CD4-positive, alpha-beta T cell treated with Interleukin-15 for 4 hours (primary cell): ENCODE measurements at places on chromosomes 7 and 10.

GRCh38 chr10:92103376-92104090 lies 180.0 kb downstream of the BTAF1 start:
- DNase-seq: no peak

GRCh38 chr7:90674625-90675024 lies 78.5 kb downstream of the CDK14 start:
- DNase-seq: no peak

DNA sequence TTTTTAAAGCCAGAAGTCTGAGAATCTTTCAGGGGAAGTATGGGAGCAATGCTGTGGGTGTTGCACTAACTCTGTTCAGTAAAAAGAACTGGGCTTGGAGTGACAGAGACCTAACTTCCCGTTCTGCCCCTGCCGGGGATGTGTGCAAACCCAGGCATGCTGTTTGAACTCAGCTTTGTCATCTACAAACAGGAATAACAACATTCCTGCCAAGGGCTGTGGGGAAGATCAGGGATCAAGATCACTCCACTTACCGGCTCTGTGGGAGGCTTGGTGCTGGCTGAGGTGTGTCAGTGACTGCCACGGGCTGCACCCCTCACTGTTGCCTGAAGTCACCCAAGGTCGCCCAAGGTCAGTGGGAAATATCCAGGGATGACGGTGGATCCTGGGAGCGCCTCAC lies 23.1 kb upstream of the DRGX start:
- DNase-seq: no peak

DNA sequence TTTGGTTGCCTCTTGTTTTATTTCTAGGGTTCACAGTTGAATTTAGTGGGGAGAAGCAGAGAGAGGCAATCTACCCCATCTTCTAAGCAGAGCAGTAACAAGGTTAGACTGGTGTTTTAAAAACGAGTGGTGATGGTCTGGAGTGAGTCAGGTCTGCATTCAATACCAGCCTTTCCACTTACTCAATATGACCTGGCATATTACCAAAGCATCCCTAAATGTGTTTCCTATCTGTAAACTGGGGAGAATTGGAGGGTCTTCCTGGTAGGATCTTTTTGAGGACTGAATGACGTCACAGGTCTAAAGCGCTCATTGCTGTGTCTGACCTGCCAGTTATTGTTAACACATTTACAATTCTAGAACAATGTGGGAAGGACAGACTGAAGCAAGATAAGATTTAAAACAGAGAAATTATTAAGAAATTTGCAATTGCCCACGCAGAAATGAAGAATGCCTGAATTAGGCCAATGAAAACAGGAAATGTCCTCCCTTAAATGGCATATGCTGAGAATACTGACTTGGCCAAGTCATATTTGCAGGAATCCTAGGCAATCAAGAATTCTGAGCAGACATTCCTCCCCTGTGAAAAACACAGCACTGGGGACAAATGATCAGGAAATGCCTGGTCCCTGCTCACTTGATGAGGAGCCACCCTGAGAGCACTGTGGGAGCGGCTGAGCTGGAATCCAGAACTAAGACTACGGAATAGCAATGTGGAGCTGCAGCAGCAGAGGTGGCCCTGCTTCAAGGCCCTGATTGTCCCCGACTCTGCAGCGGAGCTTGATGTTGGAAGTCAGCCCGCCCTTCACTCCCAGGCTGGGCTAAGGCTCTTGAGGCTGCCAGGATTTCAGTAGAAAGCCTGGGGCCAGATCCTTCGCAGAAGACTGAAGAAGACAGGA lies 184.5 kb upstream of the CXCL12 start:
- no peak for DNase-seq

- no peak for DNase-seq
Observed at GRCh38 chr10:60480865-60481563, 91.3 kb upstream of the ANK3 start.

DNA sequence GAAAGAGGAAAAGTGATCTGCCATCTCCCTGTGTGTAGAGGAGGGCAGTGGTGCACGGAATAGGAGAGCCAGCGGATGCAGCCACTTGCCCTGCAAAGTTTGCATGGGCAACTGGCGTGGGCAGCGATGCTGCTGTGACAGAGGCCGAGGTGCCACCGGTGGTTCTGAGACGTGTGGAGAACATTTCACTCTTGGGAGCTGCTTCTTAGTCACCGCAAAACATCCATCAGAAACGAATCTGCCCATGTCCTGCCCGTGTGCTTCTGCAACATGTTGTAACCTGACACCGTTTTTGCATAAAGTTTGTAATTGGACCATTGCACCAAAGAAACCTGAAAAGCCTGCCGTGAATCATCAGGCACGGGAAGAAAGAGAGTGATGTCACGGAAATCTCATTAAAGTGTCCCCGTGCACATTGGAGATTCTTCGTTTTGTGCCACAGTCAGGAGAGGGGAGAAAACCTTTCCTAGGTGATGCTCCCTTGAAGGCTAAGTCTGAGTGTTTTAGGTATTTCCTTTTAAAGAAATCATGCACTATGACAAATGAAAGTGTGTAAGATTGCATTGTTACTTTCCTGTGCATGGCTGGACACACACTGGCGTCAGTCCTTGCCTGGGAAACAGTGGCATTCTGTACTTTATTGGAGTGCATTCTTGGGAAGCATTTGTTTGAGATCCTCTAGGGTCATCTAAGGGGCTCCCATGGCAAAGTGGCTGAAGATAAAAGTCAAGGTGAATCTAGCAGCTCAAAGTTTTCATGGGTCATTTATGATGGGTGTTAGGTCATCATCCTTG lies 302.6 kb downstream of the KLF6 start:
- DNase-seq: no peak

DNA sequence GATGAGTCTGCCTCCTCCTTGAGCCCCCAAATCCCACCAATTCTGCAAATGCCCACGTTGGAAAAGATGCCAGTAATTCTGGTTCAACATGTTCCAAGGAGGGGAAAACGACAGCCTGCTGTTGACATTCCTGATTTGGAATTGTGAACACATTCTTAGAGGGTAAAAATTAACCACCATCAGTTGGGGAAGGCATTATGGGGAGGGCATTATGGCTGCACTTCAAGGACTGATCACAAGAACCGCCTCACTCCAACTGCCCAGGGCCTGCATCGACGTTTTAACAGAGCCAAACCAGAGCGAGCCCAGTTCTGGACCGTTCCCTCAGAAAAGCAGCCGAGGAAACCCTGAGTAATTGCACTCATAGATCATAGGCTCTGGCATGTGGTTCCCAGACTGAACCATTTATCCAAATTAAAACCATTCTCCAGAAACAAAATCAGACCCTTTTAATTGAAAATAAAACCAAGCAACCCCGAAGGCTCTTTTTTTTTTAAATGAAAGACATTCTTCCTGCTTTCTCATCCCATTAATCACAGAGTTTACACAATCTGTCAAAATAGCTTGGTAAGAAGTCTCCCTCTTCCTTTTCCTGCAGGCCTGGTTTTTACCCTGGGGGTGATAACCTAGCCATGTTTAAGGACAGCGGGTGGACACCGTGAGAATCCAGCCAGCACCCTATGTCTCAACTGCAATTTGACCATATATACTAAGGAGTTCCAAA lies 8.0 kb downstream of the TNS3 start:
- no peak for DNase-seq

DNA sequence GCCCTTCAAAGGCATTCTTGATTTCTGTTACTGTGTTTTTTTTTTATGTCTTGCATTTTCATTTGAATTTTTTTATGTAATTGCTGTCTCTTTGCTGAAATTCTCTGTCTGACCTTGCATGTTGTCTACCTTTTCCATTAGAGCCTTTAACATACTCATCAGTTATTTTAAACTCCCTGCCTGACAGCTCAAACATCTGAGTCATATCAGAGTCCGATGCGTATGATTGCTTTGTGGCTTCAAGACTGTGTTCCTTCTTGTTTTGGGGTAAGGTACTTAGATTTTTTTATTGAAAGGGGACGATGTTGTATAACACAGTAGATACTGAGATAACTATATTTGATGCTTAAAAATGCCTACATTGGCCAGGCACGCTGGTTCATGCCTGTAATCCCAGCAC lies 9.7 kb upstream of the TARP start:
- no peak for DNase-seq

DNA sequence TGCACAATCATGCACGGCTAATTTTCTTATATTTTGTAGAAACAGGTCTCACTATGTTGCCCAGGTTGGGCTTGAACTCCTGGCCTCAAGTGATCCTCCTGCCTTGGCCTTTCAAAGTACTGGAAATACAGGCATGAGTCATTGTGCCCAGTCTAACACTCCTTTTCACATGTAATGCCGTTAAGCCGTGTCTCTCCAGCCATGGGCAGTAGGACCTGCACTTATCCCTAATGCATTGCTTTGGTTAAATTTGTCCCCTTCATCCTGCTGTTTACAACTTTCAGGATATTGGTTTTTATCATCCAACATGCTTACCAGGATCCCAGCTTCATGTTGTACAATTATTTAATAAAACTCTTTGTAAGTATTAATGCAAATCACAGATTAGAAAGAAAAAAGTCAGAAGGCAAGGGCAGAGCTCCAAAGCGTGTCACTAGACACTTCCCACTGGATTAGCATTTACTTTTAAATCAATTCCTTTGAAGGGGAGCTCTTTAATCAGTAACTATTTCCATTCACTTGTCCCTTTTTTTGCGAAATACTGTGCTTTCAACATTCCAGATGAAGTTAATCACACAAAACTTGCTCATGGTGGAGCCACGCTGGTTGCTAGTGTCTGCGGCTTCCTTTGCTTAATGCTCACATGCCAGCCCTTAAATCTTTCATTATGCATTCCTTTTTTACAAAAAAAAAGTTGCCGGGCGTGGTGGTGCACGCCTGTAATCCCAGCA lies 256.0 kb upstream of the AUTS2 start:
- DNase-seq: no peak

DNA sequence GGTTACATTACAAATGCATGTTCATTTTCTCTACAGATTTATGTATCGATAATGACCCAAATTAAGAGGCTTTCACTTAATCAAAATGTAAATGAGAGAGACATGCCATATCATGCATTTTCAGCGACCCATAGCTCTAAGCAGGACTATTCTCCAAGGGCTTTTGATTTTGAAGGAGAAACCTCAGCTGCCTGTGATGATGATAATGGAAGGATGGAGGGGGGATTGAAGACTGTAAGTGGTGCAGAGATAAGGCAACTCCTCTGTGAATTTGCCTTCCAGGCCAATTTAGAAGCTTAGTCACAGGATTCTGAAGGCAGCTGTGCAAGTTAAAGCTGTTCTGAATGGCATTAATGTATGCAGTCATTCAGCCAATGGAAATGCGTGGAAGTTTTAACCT lies 8.3 kb downstream of the VSTM2A start:
- no peak for DNase-seq

DNA sequence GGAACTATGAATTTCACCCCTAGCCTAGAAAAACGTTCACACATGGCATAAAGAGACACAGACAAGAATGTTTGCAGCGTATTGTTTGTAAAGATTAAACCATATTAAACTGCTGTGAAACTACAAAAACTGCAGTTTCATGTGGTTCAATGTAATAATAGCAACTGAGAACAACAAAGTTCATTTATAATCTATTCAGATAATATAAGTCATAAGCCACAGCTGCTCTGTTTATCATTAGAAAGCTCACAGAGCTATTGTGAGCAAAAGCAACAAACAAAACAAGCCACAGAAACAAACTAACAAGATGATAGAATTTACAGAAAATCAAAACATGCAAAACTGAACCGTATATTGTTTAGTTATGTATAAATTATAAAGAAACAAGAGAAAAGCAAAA lies 113.5 kb downstream of the AHR start:
- no peak for DNase-seq

DNA sequence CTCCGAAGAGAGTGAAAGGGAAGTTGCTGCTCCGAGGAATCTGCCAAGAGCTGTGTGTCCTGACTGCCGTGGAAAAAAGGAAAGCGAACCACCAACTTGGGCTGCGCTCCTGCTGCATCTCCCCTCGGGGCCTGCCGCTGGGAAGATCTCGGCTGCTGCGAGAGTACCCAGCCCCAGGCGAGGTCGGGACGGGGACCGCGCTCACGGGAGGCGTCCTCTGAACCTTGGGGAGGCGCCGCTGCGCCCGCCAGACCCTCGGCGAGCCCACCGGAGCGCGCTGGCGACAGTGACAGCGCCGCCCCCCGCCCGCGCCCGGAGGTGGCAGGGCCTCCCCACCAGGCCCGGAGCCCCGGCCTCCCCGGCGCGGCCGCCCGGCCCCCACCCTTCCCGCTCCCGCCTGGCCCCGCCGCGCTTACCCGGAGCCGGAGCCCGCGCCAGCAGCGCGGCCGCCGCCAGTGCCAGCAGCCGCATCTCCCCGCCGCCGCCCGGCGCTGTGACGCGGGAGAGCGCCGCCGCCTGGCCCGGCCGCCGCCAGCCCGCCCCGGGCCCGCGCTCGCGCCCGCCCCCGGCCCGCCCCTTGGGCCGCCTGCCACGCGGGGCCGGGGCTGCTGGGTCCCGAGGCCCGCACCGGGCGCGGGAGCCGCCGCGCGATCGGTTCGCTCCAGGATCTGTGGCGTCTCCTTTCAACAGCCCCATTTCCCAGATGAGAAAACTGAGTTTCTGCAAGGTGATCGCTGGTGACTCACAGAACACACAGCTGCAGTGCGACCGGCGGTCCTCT lies at the start of gene VSTM4:
Gene VSTM4, minus strand, starts transcription at position 508 of the 781 bp plus-strand sequence. Its CDS starts 37 bp downstream, at position 471.
- no peak for DNase-seq

DNA sequence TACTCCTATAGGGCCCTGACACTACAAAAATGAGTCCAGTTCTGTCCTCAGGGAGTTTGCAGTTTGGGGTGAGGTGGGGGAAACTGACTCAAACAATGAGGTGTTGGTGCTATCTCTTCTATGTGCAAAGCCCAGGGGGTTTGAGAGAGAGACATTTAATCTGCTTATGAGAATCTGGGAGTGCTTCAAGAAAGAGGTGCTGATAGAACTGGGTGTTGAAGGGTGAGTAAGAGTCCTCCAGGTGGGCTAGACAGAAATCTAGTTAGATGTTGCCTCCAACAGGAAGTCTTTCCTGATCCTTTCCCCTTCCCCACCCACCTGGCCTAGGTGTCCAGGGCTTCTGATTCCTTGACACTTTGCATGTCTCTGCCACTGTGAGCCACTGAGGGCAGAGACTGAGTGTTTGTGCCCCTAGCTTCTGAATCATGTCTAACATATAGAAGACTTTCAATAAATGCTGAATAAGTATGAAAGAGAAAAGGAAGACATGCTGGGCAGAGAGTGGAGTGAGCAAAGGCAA lies 53.0 kb downstream of the FAM241B start:
- no peak for DNase-seq

GRCh38 chr7:82395147-82395546 lies 48.4 kb downstream of the CACNA2D1 start:
- DNase-seq: no peak

GRCh38 chr7:390761-391410 lies 100.9 kb downstream of the FOXL3 start:
- no peak for DNase-seq

DNA sequence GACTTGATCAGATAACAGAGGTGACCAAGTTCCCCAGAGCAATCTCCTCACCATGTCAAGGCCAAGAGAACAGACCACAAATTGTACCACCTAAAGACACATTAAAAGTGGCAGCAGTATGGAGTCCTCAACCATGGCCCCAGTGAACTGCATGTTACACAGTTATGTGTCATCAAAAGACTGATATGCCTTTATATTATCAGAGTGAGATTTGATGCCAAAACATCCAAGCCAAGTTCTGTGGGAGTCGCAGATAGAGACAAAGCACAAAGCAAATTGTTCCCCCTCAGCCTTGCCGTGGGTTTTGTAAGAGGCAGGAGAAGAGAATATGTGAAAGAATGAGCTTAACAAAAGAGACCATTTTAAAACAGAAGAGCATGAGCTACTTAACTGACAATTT lies 39.2 kb upstream of the TES start:
- no peak for DNase-seq

- DNase-seq: no peak
Observed at GRCh38 chr10:16828701-16829175, 11.5 kb upstream of the RSU1 start.
